ENCODE measurements at places on chromosomes 7 and 10. TPM values are rescaled to one million over a fixed set of nuclear protein-coding genes. Genes with fewer than 3 reads are reported as not detected.

Gene TAS2R5
- polyA plus RNA-seq: 1.5 TPM

Gene WIPF3
- not detected for polyA plus RNA-seq

Gene CYTH3
- polyA plus RNA-seq: 1.3 TPM

Gene GPR26
- polyA plus RNA-seq: not detected

Gene CALHM3
- polyA plus RNA-seq: 0.04 TPM

Gene SPRN
- not detected for polyA plus RNA-seq

Gene TMEM72
- not detected for polyA plus RNA-seq

Gene NEUROG3
- polyA plus RNA-seq: not detected

Gene STK32C
- polyA plus RNA-seq: 13.6 TPM

Gene SLC29A4
- polyA plus RNA-seq: 0.26 TPM

Gene MBLAC1
- 0.57 TPM for polyA plus RNA-seq

Gene OPN1SW
- polyA plus RNA-seq: not detected

Gene VSIR
- 1,133 TPM for polyA plus RNA-seq

Gene ADAM12
- polyA plus RNA-seq: not detected

Gene ZNF398
- 3.7 TPM for polyA plus RNA-seq

Gene NOS3
- polyA plus RNA-seq: 0.72 TPM

Gene SLC35B4
- polyA plus RNA-seq: 21.1 TPM

Gene PRSS37
- not detected for polyA plus RNA-seq

Gene CD36
- polyA plus RNA-seq: 735 TPM

Gene CLCN1
- polyA plus RNA-seq: 0.14 TPM

Gene RAB19
- not detected for polyA plus RNA-seq

Gene PARD3
- not detected for polyA plus RNA-seq

Gene PAPOLB
- polyA plus RNA-seq: not detected

Gene PDK4
- polyA plus RNA-seq: 12.4 TPM

Gene TRPV6
- polyA plus RNA-seq: 0.36 TPM

Gene COL17A1
- polyA plus RNA-seq: not detected

Gene ADAM22
- polyA plus RNA-seq: 0.17 TPM

Gene SORBS1
- polyA plus RNA-seq: 0.08 TPM

Gene ASB10
- polyA plus RNA-seq: not detected

Gene HPS1
- polyA plus RNA-seq: 85.2 TPM

Gene BICC1
- 0.24 TPM for polyA plus RNA-seq

Gene CTAGE4
- polyA plus RNA-seq: not detected

Gene ENKUR
- not detected for polyA plus RNA-seq

Gene MALRD1
- polyA plus RNA-seq: not detected

Gene TAF5
- polyA plus RNA-seq: 2.4 TPM

Gene LIPF
- polyA plus RNA-seq: not detected

Gene EFCAB10
- polyA plus RNA-seq: not detected

Gene ODAD2
- not detected for polyA plus RNA-seq

Gene ANXA8
- polyA plus RNA-seq: 0.18 TPM

Gene LIPM
- polyA plus RNA-seq: not detected

Gene STEAP1B
- polyA plus RNA-seq: not detected

Gene UCMA
- not detected for polyA plus RNA-seq

Gene GLI3
- not detected for polyA plus RNA-seq

Gene H2BK1
- not detected for polyA plus RNA-seq

Gene GIMAP2
- 63.8 TPM for polyA plus RNA-seq

Gene MDH2
- polyA plus RNA-seq: 129 TPM

Gene AKR1C1
- polyA plus RNA-seq: not detected

Gene JAKMIP3
- polyA plus RNA-seq: not detected

Gene AKR1E2
- 0.45 TPM for polyA plus RNA-seq

Gene FAM24A
- polyA plus RNA-seq: not detected

All from CD14-positive monocyte (primary cell).